ENCODE measurements at places on chromosomes 2 and 18. TPM values are rescaled to one million over a fixed set of nuclear protein-coding genes. Genes with fewer than 3 reads are reported as not detected.

- no peak for DNase-seq
- peaks cover 2% of the 10 kb centered on the region for H3K4me1 ChIP-seq
Measured at GRCh38 chr18:51135364-51135763, 62.1 kb downstream of the MEX3C start.

- no peaks in the 10 kb centered on the region for H3K27me3 ChIP-seq
- no peak for DNase-seq
- no peaks in the 10 kb centered on the region for H3K4me1 ChIP-seq
- no peak overlapping the region for H3K27ac ChIP-seq
Measured at GRCh38 chr18:22267697-22268096, 98.3 kb downstream of the GATA6 start.

DNA sequence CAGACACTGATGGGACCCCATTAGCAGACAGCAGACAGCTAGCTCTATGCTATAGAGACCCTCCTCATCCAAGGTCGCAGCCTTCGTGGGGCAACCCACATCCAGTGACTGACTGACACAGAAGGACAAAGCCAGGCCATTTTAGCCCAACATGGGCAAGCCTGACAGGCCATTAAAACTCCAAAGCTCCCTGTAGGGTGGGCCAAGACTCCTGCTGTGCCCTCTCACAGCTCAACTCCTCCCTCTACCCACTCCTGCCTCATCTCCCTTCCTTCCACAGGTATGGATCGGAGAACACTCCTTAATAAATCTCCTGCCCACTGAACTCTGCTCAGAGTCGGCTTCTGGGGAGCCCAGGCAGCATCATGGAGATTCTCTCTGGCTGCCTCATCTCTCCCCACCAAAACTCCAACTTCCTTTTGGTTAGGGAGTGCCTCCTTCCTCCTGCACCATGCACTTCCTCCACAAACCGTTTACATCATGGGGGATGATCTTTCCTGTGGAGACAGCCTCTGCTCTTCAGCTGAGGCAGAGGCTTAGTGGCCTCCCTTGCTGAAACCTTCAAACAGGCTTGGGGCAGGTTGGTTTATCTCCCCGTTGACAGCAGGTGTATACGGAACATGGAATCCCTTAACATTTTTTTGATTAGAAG lies 86.5 kb downstream of the ACTR3 start:
- H3K4me3 ChIP-seq, result no peak overlapping the region
- peaks cover 4% of the 10 kb centered on the region for H3K4me1 ChIP-seq
- no peak for DNase-seq
- H3K27ac ChIP-seq, result no peak overlapping the region
- H3K36me3 ChIP-seq, result peaks cover 16% of the 10 kb centered on the region
- H3K27me3 ChIP-seq, result no peaks in the 10 kb centered on the region

DNA sequence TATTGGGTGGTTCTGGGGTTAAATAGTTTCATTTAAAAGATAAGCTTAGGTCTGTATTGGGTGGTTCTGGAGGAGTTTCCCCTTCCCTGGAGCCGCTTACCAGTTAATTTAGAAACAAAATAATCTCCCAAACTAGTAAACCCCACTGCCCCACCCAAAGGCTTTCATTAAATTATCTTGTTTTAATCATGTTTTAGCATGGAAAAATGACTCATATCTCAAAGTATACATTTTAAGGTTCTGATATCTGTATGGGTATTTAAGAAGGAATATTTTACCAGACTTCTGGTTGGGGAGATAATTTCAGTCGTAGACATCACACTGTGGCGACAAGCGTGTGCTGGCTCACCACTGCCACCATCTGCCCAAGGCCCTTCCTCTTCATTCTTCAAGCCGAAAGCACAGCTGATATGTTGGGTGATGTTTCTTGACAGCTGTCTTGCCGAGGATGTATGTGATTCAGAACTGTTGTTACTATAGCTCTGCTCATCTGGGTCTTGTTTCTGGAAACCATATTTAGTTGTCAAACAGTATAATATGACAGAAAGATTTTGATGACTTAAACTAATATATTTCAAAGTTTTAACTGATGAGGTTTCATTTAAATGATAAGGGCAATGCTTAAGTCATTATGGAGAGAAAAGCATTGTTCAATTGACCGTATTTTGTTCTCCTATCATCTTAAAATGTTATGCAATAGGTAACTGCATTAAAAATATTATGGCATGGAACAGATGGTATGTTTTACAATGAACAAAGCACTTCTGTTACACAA lies 5.1 kb downstream of the FIGLA start:
- H3K36me3 ChIP-seq, result no peaks in the 10 kb centered on the region
- H3K4me3 ChIP-seq, result no peak overlapping the region
- DNase-seq, result peak; percentile 63
- no peak overlapping the region for H3K27ac ChIP-seq

GRCh38 chr2:74239346-74239745 lies 40.9 kb downstream of the MTHFD2 start:
- H3K4me3 ChIP-seq, result no peak overlapping the region
- H3K27ac ChIP-seq, result no peak overlapping the region
- no peaks in the 10 kb centered on the region for H3K36me3 ChIP-seq
- DNase-seq, result no peak
- no peaks in the 10 kb centered on the region for H3K27me3 ChIP-seq

DNA sequence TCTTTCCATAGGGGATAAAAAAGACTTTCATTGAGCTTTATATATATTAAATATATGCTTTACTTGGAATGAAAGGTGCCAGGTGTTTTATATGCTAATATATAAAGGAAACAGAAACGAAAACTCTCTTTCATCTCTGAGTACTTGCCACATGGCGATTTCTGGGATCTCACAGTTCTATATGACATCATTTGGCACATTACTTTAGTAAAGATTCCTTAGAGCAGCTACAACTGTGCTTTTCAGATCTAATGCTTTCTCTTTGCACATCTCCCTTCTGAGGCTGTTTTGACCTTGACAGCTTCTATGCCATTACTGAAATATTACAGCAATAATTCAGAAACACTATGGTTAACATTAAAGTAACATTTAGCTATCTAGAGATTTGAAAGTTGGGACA lies 1082.9 kb upstream of the CDH2 start:
- no peak for DNase-seq
- no peaks in the 10 kb centered on the region for H3K36me3 ChIP-seq
- H3K27me3 ChIP-seq, result no peaks in the 10 kb centered on the region
- H3K4me1 ChIP-seq, result no peaks in the 10 kb centered on the region
- no peak overlapping the region for H3K4me3 ChIP-seq
- H3K27ac ChIP-seq, result no peak overlapping the region

DNA sequence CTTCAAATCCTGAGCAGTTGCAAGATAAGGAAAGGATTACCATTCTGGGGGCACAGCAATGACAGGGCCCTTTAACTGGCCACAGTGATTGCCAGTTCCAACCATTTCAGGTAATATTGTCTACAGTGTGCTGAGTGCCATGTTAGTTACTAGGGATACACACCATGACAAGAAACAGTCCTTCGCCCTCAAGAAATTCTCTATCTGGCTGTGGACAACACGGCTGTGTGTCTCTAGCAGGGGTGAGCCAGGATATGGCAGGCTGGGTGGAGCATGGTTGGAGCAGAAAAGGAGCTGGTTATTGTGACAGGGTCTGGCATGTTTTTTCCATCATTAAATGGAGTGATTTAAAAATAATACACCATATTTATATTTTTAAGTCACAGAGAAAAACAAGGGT lies 31.0 kb downstream of the TSPYL6 start:
- no peak overlapping the region for H3K27ac ChIP-seq
- peaks cover 1% of the 10 kb centered on the region for H3K36me3 ChIP-seq

GRCh38 chr2:12044857-12045256 lies 298.4 kb downstream of the LPIN1 start:
- H3K27me3 ChIP-seq, result no peaks in the 10 kb centered on the region
- no peak overlapping the region for H3K4me3 ChIP-seq
- DNase-seq, result peak; percentile 21
- no peak overlapping the region for H3K27ac ChIP-seq
- H3K4me1 ChIP-seq, result peaks cover 41% of the 10 kb centered on the region

GRCh38 chr2:55460562-55460961 lies 40.9 kb upstream of the CCDC88A start:
- H3K4me3 ChIP-seq, result no peak overlapping the region
- no peaks in the 10 kb centered on the region for H3K4me1 ChIP-seq
- no peaks in the 10 kb centered on the region for H3K36me3 ChIP-seq
- no peak overlapping the region for H3K27ac ChIP-seq
- DNase-seq, result no peak

DNA sequence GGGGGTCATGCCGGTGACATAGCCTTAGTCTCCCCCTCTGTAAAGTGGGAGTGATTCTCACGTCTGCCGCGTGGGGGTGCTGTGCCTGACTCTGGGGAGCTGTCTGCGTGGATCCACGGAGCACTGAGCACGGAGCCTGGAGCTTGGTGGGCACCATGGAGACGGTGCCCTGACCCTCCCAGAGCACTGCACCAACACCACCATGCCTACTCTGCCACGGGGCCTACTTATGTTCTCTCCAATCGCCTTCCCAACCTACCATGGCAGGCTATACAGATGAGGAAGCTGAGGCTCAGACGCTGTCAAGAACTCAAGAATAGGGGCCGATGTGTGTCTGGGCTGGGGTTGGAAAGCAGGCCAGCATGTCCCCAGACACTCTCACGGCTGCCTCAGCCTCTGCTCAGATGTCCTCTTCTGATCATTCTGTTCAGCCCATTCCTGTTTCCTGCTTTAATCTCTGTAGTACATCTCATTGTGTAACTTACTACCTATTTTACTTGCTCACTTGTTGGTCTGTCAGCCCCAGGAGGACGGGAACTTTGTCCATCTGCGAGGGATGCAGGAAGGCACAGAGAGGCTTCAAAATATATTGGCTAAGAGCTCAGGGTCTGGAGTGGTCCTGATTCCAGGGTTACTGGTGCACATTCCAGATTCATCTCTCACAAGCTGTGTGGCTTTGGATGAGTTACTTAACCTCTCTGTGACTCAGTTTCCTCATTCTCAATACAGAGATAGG lies 168.1 kb upstream of the HS6ST1 start:
- no peak for DNase-seq
- H3K4me1 ChIP-seq, result no peaks in the 10 kb centered on the region
- no peak overlapping the region for H3K4me3 ChIP-seq

GRCh38 chr2:144249035-144249637 lies 270.8 kb downstream of the ZEB2 start:
- H3K27me3 ChIP-seq, result no peaks in the 10 kb centered on the region
- H3K4me3 ChIP-seq, result no peak overlapping the region
- H3K36me3 ChIP-seq, result peaks cover 12% of the 10 kb centered on the region
- H3K27ac ChIP-seq, result peak overlapping the region; percentile 74
- DNase-seq, result no peak

GRCh38 chr2:165273176-165273575 lies 34.0 kb downstream of the SCN2A start:
- DNase-seq, result no peak
- H3K27me3 ChIP-seq, result no peaks in the 10 kb centered on the region
- H3K4me3 ChIP-seq, result no peak overlapping the region
- H3K4me1 ChIP-seq, result peaks cover 8% of the 10 kb centered on the region

GRCh38 chr2:84461310-84461709 lies 2.2 kb upstream of the SUCLG1 start:
- H3K27ac ChIP-seq, result no peak overlapping the region
- H3K27me3 ChIP-seq, result no peaks in the 10 kb centered on the region
- DNase-seq, result no peak
- peaks cover 1% of the 10 kb centered on the region for H3K36me3 ChIP-seq

GRCh38 chr18:34097312-34097711 lies 127.4 kb downstream of the NOL4 start:
- no peaks in the 10 kb centered on the region for H3K4me1 ChIP-seq
- no peaks in the 10 kb centered on the region for H3K27me3 ChIP-seq
- no peak for DNase-seq
- H3K4me3 ChIP-seq, result no peak overlapping the region

DNA sequence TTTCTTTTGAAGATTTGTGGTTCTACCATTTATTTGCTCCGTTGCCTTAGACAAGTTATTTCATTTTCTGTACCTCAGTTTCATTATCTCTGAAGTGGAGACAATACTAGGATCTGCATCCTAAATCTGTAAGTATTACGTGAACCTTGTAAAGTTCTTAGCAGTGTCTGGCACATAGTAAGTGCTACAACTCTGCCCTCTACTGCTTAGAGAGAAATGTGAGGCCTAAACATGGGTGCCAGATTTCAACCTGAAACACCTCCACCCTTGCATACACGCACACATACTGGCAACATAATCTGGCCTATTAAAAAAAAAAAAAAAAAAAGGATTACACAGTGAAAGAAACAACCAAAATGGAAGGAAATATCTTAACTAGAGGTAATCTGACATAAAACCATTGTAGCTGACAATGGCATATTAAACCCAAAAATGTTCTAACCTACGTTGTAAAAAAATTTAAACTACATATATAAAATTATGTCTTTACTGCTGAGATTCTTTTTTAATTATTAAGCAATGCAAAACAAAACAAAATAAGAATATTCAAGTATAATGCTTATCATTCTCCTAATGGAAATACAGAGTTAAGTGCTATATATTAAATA lies 132.6 kb downstream of the MAP2 start:
- no peak overlapping the region for H3K4me3 ChIP-seq
- DNase-seq, result no peak
- no peaks in the 10 kb centered on the region for H3K36me3 ChIP-seq
- H3K27me3 ChIP-seq, result no peaks in the 10 kb centered on the region

GRCh38 chr2:50221106-50221505 lies 810.8 kb downstream of the NRXN1 start:
- H3K27me3 ChIP-seq, result no peaks in the 10 kb centered on the region
- no peak overlapping the region for H3K4me3 ChIP-seq
- no peak overlapping the region for H3K27ac ChIP-seq
- H3K4me1 ChIP-seq, result no peaks in the 10 kb centered on the region

DNA sequence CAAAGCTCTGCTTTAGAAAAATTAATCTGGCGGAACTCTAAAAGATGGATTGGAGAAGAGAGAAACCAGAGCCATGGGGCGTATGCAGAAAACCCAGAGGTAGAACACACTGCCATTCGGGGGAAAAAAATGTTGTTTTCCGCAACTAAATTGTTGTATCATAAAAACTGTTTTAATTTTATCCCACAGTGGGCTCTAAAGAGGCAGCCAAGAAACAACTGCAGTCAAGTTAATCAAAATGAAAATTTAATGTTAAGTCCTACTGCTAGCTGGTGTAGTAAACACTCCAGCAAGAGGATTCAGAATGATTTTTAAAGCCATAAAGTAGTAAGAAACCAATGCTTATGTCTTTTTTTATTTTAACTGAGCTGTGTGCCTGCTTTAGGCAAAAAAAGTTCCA lies 69.1 kb downstream of the GAREM1 start:
- H3K4me1 ChIP-seq, result no peaks in the 10 kb centered on the region
- no peak for DNase-seq
- H3K36me3 ChIP-seq, result no peaks in the 10 kb centered on the region
- H3K4me3 ChIP-seq, result no peak overlapping the region

DNA sequence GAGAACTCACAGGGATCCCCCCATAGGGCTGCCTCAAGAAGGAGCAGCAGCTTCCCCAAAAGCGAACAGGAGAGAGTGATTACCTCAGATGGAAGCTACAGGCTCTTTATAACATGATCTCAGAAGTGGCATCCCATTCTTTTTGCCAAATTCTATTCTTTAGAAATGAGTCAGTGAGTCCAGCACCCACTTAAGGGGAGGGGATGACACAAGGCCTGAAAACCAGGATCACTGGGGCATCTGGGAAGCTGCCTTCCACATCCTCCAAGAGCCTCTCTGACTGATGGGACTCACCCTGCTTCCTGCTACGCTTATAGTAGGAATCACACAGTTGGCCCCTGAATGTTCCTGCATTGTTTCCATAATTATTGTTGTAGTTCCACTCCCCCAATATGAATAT lies 96.5 kb downstream of the MAPK4 start:
- H3K27ac ChIP-seq, result no peak overlapping the region
- H3K36me3 ChIP-seq, result no peaks in the 10 kb centered on the region
- no peak for DNase-seq
- no peak overlapping the region for H3K4me3 ChIP-seq
- H3K27me3 ChIP-seq, result no peaks in the 10 kb centered on the region

EN1 gene
- total RNA-seq, result not detected

NLRC4 gene
- total RNA-seq, result 0.27 TPM

GALNT5 gene
- total RNA-seq, result not detected

ANKRD30B gene
- not detected for total RNA-seq

STEAP3 gene
- total RNA-seq, result 0.12 TPM

RBM43 gene
- 3.7 TPM for total RNA-seq

SLC4A3 gene
- not detected for total RNA-seq
